ENCODE measurements at places on chromosomes 5 and 9.
A peak's percentile ranks its signal among the peaks of the same experiment; 100 is the strongest.

DNA sequence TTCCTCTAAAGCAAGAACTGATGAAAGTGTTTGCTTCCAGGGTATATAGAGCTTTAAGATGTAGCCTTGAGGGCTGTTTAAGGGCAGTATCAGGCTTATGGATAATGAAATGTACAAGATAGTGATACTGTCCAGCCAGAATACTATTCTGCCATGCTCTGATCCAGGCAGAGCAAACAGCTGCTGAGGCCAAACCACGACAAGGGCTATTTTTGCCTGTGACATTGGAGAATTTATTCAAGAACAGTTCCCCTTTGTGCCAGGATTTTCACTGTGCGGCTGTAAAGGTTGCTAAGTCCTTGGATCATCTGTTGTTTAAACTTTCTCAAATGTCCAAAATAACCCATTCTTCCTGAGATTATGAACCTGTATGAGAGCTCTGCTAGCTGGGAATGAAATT, 70.4 kb downstream of the OTP start:
- DNase-seq, result no peak

- DNase-seq, result no peak
Observed at GRCh38 chr5:28286566-28286965, 1248.2 kb upstream of the CDH9 start.

DNA sequence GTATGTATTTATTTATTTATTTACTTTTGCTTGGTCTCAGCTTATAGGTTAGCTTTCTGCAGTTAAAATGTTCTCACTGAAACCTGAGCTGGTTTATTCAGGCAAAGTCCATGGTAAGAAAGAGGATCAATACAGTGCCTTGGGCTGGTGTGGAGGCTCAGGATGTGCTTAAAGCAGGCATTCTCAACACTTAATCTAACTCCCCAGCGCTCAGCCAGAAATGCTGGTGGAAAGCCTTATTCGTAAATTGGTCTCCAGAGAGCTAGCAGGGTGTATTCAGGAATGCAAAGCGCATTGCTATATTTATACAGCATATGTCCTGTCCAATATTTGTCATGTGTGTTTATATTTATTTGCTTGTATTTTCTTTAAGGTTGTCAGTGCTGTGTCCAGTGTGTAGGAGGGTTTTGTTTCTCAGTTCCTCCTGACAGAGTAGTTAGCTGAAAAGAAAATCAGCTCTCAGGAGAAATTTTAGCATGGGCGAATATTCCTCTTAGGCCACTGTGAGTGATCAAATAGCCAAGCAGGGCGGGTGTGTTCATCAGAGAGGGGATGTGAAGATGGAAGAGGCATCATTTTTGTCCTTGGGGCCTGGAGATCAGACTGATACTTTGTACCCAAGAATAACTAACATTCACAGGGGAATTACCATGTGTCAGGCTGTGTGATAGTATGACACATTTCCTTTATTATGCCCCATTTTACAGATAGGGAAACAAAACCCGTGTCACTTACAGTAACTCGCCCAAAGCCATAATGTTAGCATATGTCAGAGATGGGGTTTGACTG, 65.8 kb downstream of the DOCK2 start:
- DNase-seq, result no peak

- no peak for DNase-seq
Observed at GRCh38 chr9:130770679-130771442, 64.2 kb upstream of the ABL1 start.

DNA sequence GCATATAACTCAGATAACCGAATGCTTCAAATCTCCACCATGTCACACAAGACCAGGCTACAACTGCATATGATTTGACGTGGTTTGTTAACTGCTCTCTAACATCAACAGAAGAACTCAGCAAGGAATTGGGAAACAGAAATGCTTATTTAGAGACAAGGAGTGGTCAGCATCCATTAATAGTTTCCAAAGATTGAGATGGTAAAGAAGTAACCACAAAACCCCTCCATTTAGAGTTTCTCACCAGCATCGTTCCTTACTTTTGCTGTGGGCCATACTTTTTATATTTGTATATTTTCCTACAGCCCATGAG, 25.2 kb downstream of the DPYSL3 start:
- DNase-seq, result no peak

DNA sequence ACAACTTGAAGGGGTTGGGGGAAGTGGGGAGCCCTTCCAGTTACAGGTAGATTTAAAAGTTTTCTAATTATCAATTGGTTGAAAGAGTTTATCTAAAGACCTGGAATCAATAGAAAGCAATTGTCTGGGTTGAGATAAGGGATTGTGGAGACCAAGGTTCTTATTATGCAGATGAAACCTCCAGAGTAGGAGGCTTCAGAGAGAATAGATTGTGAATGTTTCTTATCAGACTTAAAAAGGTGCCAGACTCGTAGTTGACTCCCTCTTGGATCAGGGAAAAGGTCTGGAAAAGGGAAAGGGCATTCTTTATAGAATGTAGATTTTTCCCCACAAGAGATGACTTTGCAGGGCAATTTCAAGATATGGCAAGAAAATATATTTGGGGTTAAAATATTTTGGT, 100.8 kb downstream of the GADD45G start:
- DNase-seq, result no peak

DNA sequence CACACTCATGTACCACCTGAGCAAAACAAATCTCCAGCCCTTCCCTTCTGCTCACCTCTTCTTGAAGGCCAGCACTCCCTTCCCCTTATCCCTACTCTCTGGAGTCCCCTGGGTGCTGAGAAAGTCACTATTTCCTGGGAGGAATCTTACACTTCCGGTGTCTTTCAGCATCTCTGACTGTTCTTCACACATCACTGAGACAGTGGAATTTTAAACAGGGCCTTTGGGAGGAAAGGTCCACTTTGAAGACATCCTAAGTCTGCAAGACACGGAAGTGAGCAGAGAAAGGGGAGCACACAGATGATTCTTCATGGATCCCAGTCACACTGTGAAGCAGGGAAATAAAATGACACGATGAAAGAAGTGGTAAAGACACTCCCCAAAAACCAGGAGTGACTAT, 25.6 kb downstream of the FRMD3 start:
- no peak for DNase-seq

DNA sequence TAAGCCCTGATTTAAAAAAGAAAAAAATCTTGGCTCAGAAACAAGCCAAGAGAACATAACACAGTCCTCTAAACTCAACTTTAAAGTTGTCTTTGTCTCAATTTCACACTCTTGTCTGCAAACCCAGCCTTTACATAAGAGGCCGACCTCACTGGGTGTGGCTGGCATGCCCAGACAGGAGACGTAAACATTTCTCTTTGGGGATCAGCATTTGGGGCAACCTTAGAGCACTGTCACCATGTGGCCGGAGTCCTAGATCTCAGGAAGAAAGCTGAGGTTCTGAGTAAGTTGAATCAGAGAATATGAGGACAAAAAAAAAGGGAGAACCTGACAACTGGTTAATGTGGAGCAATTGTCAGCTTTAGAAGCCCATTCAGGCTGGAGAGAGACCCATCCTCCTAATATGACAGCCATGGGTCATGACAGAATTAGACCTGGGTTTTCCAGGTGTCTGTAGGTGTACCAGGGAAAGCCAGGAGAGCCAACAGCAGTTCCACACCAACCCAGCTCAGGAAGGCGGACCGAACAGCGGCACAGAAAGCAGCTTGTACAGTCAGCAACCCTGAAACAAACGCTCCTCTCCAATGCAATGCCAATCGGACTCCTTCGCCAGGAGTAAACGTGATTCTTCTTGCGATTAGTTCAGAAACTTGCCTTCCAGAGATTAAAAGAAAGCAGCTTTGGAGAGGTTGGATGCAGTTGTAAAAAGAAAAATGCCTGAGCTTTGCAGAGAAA, 97.9 kb upstream of the MAP3K1 start:
- no peak for DNase-seq

DNA sequence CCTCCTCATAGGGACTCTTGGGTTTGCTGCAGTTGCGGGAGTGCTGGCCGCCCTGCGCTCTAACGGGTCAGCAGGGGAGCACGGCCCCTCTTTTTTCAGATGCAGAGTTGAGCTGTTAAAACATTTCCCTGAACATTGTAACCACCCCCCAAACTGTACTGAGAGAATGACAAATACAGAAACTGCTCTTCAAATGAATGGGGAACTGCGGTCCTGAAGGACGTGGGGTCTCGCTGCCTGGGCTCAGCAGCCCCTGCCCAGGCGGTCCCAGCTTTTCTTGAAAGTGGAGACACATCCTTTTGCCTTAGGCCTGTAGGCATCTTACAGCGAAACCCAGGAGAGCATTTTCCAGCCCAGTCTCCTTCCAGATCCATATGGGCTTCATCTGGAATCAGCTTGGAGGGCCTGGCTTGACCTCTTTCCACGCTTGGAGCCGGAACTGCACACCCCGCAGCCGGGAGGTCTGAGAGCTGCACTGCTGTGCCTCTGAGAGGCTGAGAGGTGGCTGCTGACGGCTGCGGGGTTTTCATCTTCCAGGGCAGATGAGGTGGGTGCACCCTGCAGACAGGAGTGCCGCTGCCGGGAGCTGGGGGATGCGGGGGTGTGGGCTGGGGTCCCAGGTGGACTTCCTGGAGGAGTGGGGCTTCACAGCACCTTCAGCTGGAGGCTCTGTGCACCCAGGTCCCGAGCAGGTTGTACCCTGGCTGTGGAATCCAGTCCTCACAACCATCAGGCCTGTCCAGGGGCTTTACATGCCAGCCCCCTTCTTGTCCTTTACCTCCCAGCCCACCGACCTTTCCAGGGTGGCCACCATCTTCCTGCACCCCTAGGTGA, 1.2 kb upstream of the AGPAT2 start:
- DNase-seq, result no peak

DNA sequence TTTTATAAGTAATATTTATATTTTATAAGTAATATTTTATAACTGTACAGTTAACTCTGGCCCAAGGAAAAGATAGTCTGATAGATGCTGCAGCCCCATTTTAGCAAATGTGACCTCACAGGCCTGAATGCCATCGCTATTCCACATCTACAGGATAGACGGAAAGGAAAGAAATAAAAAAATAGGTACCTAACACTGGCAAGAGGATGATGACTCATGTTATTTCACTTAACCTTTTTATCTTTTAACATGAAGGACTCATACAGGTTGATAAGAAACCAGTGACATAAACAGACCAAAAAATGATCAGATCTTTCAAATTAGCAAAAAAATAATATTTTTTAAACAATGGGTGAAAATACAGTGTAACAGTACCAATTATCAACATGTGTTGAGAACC, 2.7 kb downstream of the CD274 start:
- no peak for DNase-seq

- DNase-seq, result no peak
Observed at GRCh38 chr5:94640176-94640575, 21.7 kb downstream of the SLF1 start.

DNA sequence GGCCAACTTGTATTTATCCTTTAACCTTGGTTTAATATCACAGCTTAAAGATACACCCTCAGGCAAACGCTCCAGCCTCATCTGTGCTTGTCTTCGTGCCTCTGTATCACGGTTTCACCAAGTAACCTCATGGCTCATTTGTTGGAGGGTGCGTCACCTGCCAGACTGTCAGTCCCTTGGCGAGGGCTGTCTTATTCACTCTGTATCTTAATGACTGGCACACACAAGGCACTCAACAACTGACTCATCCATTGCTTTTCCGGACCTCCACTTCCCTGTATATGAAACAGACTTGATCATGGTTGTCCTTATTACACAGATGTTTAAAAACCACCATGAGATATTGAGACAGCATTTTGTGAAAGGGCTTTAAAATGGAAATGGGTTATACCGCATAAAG, 28.0 kb downstream of the LCP2 start:
- peak; percentile 55 for DNase-seq

- DNase-seq, result no peak
Observed at GRCh38 chr9:98865284-98865875, 57.9 kb downstream of the GALNT12 start.

GRCh38 chr5:135233477-135233876, 165.6 kb downstream of the MACROH2A1 start:
- DNase-seq, result no peak

GRCh38 chr9:76619197-76619596, 145.0 kb upstream of the PCA3 start:
- no peak for DNase-seq

- DNase-seq, result no peak
Observed at GRCh38 chr9:93471124-93471523, 17.7 kb upstream of the FAM120AOS start.

- no peak for DNase-seq
Observed at GRCh38 chr5:136166909-136167308, 26.1 kb downstream of the SMIM32 start.

DNA sequence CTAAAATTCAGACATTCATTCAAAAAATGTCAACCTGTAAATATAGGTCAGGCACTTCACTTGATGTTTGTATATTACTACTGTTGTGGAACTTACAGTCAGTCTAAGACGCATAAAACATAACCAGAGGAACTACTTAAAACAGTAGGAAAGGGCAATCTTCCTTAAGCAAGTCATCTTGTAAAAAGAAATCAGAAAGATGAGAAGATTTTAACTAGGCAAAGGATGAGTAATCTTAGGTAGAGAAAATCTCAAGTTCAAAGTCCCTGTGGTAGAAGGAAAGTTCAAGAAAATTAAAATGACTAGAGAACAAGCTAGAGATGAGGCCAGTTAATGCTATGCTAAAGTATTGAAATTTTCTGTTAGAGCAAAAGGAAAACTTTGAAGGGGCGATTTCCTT, 152.4 kb downstream of the RAPGEF6 start:
- DNase-seq, result no peak

DNA sequence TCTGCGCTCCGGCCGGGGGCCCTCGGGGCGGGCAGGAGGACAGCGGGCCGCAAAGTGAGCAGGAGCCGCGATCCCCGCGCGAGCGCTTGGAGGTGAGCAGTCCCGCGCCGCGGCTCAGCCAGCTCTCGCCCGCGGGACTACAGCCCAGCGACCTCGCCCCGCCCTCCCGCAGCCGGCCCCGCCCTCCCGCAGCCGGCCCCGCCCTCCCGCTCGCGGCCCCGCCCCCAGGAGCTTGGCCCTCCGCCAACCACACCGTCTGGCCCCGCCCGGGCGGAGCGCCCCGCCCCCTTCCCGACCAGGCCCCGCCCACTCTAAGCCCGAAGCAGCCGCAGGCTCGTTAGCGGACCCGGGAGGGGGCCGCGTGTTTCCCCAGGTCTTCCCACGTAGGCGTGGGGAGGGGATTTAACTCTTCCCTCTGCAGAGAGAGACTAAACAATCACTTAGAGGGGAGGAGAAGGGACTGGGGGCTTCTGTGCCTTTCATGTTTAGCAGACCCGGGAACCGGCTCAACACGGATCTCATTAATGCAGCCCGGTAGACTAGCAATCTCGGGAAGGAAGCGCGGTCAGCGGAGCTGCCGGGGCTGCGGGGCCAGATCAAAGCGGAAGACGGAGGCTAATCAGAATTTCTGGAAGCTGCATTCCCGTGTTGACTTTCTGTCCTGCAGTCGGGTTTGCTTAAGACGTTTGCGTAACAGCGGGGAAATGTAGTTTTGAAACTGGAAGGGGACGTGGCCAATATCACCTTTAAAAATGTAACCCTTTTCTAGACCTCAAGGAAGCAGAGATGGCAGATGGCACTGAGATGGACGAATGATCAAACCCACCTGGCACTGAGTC, at the start of gene MYO10:
Gene MYO10, minus strand, starts transcription at position 139 of the 839 bp plus-strand sequence. CDS start 480 bp downstream, outside the sequence.
- peak; percentile 40 for DNase-seq

GRCh38 chr5:127666043-127666716, 17.3 kb downstream of the CTXN3 start:
- DNase-seq, result no peak

All from stimulated activated CD4-positive, alpha-beta T cell treated with anti-CD3 and anti-CD28 coated beads, Interleukin-4, amount 100 ng/mL, for 48 hours (primary cell).